Ovary (tissue), 10 donors: ENCODE measurements at places on chromosomes 3 and 15. TPM values are rescaled to one million over a fixed set of nuclear protein-coding genes. Genes with fewer than 3 reads are reported as not detected.

DNA sequence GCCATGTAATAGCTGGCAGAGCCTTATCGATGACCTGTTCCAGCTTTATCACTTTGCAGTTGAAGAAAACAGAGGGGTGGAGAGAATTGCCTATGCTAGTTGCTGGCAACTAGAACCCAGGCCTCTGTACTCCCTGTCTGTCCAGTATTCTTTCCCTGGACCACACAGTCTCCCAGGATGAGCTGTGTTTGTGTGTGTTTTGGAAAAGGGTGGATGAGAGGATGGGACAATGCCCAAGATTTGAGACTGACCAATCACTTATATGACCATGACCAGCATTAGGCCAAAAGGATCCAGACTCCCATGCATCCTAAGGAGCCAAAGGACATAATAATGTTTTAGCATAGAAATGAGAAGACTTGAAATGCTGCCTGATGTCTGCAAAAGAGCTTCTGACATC lies 102.6 kb downstream of the CD200R1L start:
- no peak for DNase-seq

- DNase-seq: no peak
These were observed 686.5 kb upstream of the GOLIM4 start for GRCh38 chr3:168782193-168782592.

GRCh38 chr3:196365736-196366135 lies 27.5 kb upstream of the TM4SF19 start:
- no peak for DNase-seq

- no peak for DNase-seq
These were observed 529.7 kb upstream of the IL12A start for GRCh38 chr3:159458982-159459381.

DNA sequence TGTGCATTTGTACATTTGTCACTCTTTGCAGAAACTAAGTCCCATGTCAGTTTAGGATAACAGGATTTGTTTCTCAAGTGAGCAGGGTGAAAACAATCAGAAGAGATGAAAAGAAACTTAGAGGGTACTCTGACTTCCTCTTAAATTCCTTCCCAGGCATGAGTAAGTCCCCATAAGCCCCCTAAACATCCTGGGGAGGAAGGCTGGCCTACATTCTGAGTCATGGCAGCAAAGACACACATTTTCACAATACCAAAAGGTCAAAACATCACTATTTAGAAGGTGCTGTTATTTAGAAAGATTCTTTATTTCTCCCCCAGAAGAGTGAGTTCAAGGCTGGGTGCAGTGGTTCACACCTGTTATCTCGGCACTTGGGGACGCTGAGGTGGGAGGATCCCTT lies 7.6 kb upstream of the FOXP1 start:
- DNase-seq: no peak

DNA sequence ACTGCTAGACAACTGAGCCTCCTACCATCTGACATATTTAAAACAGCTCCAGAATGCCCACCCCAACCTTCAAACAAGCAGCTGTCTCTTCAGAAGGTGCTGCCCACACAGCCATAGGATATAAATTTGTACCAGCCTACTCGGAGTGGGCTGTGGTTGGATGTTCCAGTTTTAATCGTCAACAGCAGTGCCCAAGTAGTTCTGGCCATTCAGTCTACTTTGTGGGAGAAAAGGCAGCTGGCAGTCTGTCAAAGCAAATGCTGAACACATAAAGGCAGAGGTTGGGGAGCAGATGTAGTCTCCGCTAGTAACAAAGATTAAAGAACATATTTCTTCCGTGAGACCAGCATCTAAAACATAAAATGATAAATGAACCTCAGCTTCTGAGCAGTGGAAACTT lies 15.9 kb upstream of the ERC2 start:
- DNase-seq: no peak

DNA sequence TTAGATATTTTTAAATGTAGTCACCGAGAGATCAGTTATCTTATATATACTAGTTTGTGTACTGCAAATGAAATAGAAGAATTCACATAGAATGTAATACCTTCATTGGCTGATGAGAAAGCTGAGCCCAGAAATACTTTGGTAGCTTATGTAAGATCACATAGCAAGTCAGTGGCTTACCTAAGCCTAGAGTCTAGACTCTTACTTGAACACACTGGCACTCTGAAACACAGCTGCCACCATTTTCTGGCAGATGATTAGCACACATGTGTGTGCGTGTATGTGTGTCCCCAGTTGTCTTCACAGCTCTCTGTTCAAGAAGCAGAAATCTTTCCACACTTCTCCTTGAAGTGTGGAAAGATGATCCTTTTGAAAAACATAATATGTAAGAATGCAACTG lies 124.3 kb downstream of the NEO1 start:
- no peak for DNase-seq

DNA sequence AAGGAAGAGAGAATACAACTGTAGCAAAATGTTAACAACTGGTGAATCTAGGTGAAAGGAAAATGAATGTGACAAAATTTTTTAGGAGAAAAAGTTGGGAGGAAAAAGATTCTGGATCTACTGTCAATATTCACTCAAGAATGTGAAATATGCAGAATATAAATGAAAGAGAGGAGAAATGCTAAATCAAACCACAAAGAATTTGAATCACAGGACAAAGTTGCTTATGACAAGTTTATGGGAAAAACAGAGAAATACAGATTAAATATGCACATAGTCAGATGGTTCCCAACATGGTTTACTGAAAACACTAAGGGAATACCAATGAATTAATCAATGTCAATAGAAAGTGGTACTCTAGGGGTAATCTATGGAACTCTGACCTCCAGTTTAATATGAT lies 27.6 kb downstream of the C3orf33 start:
- DNase-seq: no peak

DNA sequence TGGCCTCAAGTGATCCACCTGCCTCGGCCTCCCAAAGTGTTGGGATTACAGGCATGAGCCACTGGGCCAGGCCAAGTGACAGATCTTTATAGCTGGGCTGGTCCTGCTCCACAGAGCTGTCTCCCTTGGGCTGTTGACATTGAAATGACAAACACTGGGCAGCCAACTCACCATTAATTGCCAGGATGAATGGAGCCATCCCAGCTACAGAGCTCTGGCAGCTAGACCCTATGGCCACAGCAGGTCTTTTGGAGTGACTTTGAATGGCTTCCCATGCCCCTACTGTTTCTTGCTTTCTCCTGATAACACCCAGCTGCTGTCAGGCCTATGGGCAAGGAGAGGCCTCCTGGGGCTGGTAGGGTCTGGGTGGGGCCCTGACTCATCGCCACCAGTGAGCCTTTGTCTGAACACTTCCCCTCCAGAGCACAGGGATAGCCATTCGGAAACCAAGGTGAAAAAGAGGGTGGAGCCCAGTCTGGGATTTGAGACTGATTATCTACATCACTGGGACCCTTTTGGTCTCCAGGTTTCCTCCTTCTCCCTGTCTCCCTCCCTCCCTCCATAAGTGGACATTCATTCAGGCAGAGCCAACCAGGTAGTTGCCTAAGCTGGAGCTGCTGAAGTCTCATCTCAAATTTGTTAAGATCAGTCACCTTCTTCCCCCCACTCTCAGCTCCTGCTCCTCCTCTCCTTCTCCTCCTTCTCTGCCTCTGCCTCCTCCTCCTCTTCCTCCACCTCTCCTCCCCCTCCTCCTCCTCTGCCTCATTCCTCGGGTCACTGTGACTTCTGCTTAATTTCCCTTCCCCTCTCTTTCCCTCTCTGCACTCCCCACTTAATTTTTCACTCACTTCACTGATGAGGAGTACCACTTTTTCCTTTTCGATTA lies 34.0 kb downstream of the BHLHE40 start:
- no peak for DNase-seq

GRCh38 chr15:54387799-54388198 lies 409.6 kb downstream of the UNC13C start:
- no peak for DNase-seq

DNA sequence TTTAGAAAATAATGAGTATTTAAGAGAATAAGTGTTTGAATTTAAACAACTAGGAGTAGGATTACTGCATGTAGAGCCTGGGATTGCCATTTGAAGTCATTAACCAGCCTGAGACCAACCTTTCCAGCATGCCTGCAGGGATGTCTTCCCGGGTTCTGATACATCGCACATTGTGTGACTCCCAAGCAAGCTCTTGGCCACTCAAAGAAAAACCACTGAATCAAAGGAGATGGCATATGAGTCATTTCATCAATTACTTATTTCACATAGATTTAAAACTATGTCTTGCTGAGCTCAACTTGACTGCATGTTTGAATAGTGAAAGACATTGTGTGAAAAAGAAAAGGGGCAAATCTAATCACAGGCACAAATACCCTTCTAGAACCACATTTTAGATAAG lies 15.0 kb upstream of the THBS1 start:
- no peak for DNase-seq

GRCh38 chr15:74869726-74870407 lies 3.3 kb downstream of the SCAMP2 start:
- no peak for DNase-seq

- no peak for DNase-seq
These were observed 818.5 kb downstream of the TBL1XR1 start for GRCh38 chr3:176378789-176379188.

DNA sequence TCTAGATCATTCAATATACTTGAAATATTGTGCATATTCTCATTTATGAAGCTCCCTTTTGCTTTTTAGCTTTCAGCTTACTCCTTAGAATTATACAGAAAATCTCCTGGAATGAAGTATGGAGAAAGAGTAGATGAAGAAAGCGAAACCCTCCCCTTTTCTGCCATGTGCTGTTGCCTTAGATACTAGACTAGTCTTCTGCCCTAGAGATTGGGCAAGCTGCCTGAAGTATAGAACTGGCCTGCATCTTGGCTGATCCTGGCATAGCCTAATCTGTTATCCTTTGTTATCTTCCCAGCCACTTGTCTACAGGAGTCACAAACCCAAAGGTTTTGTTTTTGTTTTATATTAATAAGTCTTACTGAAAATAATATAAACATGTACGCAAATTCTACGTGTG lies 138.8 kb downstream of the RBPMS2 start:
- DNase-seq: no peak

- DNase-seq: no peak
These were observed 78.2 kb downstream of the EFL1 start for GRCh38 chr15:82184355-82184754.

GRCh38 chr3:59473636-59474035 lies 423.8 kb upstream of the CFAP20DC start:
- DNase-seq: no peak

GRCh38 chr3:195732940-195733339 lies 12.2 kb downstream of the MUC20 start:
- no peak for DNase-seq

DNA sequence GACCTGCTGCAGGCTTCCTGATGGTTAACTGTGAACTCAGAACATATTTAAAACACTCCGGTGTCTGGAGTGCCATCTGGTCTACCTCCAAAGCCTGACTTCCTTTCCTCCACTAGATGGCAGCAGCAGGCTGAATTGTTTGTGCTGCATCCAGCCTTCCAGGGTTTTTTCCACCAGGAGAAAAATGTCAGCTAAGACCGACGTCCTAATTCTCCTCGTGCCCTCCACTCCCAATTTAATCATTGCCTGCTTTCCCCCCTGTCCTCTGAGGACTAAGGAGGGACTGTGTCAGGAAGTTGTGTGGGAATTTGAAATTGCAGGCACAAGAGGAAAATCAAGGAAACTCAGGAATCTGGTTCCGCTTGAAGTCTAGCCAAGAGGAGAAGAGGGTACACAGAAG lies 165.2 kb upstream of the UMPS start:
- DNase-seq: peak; percentile 57

DNA sequence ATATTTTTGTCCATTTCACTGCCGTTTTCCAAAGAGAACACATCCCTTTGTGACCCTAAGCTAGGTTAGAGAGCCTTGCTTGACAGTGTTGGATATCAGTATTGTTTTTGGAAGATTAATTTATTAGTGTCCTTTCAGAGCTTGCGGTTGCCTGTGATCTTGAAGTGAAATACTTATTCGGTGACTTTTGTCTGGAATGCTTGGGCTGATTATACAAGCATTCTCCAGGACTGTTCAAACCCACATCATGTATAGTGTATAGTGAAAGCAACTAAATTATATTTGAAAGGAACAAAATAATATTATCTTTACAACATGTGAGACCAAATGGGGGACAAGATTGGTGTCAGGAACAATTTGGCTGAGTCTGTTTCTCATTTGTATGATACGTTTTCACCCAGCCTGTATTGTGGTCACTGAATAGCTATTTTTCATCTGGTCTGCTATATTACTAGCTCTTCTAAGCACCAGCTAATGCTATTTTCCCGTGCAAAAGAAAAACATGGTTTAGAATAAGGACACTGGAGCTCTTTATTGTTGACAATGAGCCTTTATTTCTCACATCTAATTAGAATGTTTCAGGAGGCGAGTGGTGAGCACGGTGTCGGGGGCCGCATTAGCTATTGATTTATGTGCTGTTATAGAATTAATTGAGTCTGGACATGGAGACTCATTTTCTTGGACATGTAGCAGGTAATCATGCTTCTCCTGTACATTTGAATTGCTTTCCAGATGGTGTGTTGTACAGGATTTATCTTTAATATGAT lies 158.1 kb downstream of the APBA2 start:
- DNase-seq: no peak

GRCh38 chr3:37785736-37786135 lies 75.9 kb upstream of the CTDSPL start:
- no peak for DNase-seq

DNA sequence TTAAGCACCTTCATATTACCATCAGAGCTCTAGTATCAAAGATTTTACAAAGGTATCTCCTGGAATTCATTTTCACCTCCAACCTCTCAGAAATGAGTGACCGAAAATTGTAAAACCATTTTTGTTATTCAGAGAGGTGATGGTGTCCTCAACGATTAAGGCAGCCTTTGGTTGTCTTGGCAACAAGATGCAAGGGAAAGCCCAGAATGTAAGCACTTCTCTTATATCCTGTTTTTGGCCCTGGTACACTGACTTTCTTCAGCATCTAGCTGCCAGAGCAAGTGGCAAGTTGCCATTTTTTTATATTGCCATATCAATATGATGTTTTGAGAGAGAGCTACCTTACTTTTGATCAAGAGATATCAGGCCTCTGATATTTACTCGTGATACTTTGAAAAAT lies 384.9 kb upstream of the NECTIN3 start:
- DNase-seq: no peak

- no peak for DNase-seq
These were observed 171.8 kb downstream of the EPHA6 start for GRCh38 chr3:96986241-96986640.

DNA sequence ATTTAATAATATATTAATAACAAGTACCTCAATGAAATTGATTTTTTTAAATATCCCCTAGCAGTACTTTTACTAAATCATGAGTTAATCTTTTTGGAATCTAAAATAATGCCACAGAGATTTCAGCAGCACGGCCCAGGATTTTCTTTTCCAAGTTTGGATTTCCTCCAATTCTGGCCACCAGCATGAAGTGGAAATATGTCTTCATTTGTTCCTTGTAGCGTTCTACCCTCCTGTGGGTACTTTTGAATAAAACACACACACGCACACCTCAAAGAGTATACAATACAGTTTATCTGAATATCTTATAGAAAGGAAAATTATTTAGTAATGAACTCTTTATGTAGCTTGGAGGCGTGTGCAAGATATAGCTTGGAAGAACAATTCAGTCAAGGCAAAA lies 125.1 kb upstream of the STT3B start:
- no peak for DNase-seq

The SLC28A1 gene
- 0.15 TPM for total RNA-seq

The BOC gene
- 59.5 TPM for total RNA-seq

The TMIE gene
- 0.50 TPM for total RNA-seq

The LMAN1L gene
- not detected for total RNA-seq

The GOLGA6L2 gene
- total RNA-seq: not detected

The GOLGA8T gene
- not detected for total RNA-seq

The GPR149 gene
- total RNA-seq: not detected

The FBXO40 gene
- 0.12 TPM for total RNA-seq

The MYL3 gene
- total RNA-seq: 3.6 TPM

The KCNMB3 gene
- 0.92 TPM for total RNA-seq

The CLN6 gene
- total RNA-seq: 6.3 TPM

The SKOR1 gene
- total RNA-seq: 0.88 TPM

The PLXNA1 gene
- 13.9 TPM for total RNA-seq

The CPA3 gene
- not detected for total RNA-seq
